ENCODE measurements at places on chromosomes 16 and 17.

GRCh38 chr17:79593636-79594035 is 17.2 kb downstream of the RBFOX3 start:
- no peak for DNase-seq

DNA sequence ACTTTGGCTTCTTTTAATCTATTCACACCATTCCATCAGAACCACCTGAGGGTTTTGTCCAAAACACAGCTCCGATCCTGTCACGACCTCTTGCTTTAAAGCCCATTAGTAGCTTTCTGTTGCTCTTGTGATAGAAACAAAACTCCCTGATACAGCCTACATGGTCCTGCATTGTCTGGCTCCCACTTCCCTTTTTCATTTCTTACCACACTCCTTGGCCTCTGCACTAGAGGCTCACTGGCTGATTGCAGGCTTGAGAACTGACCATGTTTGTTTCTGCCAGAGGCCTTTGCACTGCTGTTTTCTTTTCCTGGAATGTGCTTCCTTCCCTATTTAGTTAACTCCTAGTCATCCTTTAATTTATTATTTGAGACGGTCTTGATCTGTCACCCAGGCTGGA is 23.7 kb downstream of the IST1 start:
- no peak for DNase-seq

- DNase-seq = no peak
Measured at GRCh38 chr17:44134752-44135568, 6.8 kb upstream of the HROB start.

DNA sequence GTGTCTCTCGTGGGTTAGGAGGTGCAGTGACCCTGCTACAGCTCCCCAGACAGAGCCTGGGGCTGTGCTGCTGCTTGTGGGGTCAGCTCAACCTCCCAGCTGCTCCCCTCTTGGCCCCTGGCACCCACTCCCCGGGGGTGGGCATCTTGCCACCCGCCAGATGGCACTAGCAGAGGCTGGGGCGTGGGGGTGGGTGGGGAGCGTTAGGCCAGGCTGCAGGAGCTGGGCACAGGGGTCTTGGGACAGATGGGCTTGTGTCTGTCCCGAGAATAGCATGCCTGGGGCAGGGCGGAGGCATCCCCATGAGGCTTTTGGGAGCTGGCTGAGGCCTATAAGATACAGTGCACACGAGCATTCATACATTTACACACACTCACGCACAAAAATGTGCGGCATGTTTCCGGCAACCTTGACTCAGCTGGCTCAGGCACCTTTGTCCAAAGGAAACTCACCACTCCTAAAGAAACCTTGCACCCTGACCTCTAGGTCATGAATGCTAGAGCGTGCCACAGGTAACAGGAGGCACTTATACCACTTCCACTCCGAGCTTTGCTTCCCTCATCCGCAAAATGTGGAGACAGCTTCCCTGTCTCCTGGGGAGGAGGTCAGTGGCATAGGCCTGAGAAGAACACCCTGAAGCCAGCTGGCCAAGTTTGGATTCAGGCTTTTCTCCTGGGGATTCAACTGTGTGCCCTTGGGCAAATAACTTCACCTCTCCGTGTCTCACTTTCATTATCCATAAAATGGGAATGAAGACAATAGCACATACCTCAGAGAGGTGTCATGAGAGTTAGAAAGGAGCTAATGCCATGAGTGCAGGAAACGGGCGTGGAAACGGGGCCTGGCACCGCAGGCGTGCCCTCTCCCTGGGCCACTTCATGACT is 78.9 kb upstream of the LHX1 start:
- no peak for DNase-seq

Data from LNCaP clone FGC (cell line).